GM12891 (cell line): ENCODE measurements at places on chromosomes 12 and 14.
A peak's percentile ranks its signal among the peaks of the same experiment; 100 is the strongest.

DNA sequence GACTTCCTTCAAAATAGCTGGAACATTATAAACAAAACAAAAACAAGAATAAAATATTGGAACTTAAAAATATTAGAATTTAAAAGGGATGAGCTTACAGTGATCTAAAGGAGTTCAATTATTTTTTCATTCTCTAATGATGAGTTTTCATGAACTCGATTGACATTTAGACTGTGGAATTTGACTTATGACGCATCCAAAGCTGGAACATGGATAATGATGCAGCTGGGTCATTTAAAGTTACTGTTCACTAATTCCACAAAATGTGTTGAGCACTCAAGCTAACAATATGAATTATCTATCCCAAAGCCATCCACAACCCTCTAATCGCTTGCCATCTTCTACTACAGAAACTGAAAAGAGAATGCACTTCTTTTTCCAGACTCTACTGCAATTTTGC lies 42.5 kb downstream of the LIN7A start:
- no peak for DNase-seq

- peak; percentile 68 for DNase-seq
Observed at GRCh38 chr12:57865084-57865751, 18.7 kb upstream of the CTDSP2 start.

- DNase-seq = no peak
Observed at GRCh38 chr14:23864259-23864658, 89.3 kb upstream of the DHRS4 start.

DNA sequence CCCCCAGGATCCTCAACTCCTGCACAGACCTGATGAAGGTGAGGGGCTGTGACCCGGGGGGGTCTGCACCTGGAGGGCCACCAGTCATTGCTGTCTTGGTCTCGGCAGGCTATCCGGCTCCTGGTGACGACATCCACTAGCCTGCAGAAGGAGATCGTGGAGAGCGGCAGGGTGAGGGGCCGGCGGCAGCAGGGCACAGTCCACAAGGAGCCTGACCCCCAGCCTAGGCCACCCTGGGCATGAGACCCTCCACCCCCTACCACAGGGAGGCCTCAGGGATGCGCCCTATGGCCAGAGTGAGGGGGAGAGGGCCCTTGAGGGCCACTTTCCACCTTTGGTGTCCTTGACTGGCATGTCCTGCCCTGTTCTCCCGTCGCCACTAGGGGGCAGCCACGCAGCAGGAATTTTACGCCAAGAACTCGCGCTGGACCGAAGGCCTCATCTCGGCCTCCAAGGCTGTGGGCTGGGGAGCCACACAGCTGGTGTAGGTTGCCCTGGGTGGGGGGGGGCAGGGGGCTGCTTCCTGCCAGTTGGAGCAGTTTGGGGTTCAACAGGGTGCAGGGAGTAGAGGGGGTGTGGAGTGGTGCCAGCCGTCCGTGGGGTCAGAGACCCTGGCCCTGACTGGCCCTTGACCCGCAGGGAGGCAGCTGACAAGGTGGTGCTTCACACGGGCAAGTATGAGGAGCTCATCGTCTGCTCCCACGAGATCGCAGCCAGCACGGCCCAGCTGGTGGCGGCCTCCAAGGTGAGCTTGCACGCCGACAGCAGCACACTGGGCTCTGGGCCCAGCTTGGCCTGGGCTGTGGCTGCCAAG lies 25.0 kb downstream of the HIP1R start:
- DNase-seq = peak; percentile 91

DNA sequence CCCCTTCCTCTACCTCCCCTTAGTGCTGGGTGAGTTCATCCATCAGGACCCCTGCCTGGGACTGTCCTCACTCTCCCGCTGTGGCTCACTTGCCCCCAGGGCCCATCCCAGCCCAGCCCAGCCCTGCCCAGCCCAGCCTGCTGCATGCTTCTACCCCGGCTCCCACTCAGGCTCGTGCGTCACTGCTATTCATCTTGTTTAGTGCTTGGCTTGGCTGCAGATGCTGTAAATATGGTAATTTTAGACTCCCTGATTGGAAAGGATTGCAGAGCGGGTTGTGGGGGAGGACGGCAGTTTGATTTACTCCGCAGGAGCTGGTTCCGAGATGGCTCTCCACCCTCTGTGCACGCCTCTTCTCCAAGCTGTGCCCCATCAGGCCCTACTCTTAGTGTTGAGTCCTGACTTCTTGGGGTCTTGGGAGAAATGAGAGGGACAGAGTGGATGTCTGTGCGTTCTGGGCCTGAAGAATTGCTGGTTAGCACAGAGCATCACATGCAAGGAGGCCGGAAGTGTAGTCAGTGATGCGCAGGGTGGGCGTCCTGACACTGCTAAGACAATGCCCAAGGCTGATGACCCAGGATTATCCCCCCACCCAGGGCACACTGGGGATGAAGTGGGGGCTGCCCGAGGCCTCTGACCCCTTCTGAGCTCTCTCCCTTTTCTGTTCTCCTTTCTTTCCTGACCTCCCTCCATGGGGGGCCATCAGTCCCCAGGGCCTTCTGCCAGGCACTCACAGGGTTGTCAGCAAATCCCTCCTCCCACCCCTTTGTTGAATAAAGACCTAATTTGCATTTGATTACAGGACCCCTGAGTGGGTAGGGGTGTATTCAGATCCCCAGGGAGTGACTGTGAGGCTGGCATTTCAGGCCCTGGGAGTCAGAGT lies 244.4 kb downstream of the ZFP36L1 start:
- DNase-seq = no peak

GRCh38 chr12:106331599-106331998 lies 25.9 kb upstream of the POLR3B start:
- DNase-seq = no peak

GRCh38 chr12:118816296-118816695 lies 165.0 kb upstream of the SRRM4 start:
- no peak for DNase-seq

GRCh38 chr12:107594995-107595394 lies 90.6 kb upstream of the PWP1 start:
- no peak for DNase-seq

DNA sequence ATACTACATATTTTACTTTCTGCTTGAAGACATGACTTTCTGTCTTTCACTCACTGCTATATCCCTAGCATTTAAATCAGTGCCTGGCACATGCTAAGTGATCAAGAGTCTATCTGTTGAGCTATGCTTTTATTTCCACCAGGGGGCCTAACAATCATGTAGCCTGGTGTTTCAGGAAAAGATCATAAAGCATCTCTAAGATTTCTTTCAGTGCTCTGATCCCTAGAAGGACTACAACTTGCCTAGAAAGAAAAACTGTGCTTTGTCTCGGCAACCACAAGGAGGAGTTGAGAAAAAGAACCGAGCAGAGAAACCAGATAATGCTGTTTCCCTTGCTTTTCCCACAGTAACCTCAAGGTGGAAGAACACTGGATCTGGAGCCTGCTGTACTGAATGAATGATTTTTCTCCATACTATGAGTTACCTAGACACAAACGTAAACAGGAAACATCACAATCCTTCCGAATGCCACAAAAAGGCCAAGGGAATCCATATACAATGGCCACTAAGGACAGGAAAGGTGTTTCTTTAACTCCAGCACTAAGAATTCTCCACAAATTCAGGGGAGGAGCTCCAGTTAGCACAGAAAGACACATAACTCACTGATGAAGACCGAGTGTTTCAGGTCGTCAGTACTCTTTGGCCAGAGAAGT lies 1.2 kb downstream of the CRY1 start:
- DNase-seq = no peak

- DNase-seq = no peak
Observed at GRCh38 chr12:10226086-10226485, 13.4 kb downstream of the GABARAPL1 start.

DNA sequence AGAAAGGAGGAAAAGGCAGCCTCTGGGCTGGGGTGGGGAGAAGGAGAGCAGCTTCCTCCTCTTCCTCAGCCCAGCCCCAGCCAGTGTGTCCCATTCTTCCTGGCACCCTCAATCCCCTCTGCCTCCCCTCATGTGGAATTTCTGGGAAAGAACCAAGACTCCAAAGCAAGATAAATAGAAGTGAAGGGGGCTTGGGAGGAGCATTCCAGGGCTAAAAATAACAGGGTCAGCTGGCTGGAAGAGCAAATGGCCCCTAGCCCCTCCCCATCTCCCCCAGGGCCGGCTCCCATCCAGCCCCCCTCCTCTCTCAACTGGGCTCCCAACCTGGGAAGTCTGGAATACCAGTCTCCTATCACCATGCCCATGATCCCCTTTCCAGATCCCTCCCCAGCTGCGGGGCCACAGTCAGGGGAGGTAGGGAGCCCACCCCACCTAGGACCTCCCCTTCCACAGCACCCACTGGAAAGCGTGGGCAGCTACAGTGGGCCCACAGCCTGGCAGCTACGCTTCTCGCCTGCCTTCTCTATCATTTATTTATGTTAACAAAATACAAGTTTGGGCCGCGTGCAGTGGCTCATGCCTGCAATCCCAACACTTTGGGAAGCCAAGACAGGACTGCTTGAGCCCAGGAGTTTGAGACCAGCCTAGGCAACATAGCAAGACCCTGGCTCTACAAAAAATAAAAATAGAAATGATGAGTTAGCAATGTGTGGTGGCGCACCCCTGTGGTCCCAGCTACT lies 88.3 kb downstream of the IRF2BPL start:
- no peak for DNase-seq

- no peak for DNase-seq
Observed at GRCh38 chr12:85626784-85627171, 209.4 kb downstream of the RASSF9 start.

GRCh38 chr12:107360482-107360881 lies 267.1 kb upstream of the CRY1 start:
- no peak for DNase-seq

- DNase-seq = no peak
Observed at GRCh38 chr12:93279565-93280412, 97.9 kb upstream of the NUDT4 start.

DNA sequence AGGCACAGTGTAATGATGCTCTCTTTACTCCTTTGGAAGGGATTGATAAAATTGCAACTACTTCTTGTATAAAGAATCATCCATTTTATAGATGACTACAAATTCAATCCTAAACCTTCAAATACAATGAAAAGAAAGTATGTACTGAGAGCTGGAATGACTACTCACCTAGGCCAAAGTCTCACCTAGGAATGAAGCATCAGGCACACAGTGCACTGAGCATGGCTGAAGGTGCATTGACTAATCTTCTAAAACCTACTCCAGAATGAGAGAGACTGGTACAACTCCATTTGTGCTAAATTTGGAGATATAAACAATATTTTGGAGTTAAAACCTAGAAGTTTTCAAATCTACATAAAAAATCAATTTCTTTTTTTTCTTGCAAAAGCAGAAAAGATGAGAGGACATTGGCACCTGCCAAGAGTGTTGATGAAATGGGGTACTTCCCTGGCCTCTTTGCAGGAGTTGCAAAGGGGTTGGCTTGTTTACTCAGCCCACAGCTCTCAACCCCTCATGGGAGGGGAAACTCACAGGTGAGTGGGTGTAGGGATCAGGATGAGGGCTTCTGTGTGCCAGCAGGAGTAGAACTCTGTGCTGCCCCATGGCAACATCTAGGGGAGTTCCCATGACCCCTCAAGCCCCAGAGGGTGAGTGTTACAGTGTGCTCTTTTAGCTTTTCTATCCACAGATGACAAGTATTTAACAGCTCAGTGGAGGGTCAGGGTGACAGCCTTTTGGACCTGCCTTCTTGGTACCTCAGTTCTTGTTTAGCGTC lies 31.3 kb downstream of the CLECL1 start:
- DNase-seq = no peak

DNA sequence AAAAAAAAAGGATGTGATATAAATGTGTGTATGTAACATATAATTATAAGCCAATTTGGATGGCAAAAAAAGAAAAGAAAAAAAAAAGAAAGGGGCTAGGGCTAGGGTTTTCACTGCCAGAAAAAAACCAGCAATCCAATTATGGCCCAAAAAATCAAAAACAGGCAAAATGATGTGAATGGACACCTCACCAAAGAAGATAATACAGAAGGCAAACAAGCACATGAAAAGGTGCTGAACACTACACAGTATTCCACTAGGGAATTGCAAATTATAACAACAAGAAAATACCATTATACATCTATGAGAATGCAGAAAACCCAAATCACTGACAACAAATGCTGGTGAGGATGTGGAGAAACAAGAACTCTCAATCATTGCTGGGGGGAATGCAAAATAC lies 12.1 kb upstream of the MIPOL1 start:
- no peak for DNase-seq

DNA sequence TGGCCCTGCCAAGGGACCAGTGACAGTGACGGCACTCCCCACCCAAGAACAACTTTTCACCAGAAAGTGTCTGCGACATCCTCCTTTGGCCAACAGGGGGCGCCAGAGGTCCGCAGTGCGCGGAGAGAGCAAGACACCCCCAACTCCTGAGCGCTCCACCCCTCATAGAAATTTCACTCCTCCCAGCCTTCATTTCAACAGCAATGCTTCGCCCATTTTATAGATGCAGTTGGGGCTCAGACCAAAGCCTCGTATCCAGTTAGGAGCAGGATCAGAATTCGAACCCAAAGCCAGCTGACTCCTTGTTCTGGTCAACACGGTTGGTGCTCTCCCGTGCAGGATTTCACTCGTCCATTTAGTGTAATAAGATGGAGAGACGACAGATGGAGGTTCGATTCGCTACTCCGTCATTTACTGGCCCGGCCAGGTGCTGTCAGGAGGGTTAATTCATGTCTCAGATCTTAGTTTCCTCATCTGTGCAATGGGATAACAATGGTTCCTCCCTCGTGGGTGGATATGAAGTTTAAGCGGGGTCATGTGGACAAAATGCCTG lies 2.4 kb upstream of the POP5 start:
- DNase-seq = peak; percentile 50

DNA sequence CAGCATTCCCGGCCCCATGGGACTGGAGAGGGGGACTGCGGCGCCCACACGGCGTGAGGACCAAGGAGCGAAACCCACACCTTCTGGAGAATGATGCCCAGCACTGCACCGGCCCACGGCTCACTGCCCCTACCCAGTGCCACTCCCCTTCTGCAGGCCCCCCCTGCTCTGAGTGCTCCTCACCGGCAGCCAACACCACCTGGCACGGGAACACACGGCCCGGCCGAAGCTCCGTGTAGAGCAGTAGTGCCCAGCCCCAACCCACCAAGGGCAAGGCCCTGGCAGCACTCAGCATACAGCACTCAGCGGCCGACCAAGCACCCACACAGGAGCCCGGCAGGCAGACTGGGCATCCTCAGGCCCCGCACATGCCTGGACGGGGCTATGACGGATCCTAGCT lies 13.4 kb downstream of the BTBD6 start:
- DNase-seq = no peak

DNA sequence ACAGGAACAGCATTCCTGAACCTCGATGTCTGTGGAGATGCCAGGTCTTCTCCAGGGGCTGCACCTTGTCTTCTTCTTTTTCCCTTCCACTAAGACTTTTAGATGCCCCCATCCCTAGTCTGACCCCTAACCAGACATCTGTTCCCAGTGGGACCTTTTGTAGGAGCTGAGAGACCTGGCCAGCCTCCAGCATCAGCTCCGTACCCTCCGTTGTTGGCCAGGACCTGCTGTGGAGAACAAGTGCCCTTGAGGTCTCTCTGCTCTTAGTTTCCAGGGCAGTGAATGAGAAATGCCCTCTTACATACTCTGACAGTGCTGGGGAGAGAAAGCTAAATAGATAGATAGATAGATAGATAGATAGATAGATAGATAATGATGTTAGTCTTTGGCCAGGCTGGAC lies 16.8 kb upstream of the SDR39U1 start:
- no peak for DNase-seq
